ENCODE measurements at places on chromosomes 7 and 10.

DNA sequence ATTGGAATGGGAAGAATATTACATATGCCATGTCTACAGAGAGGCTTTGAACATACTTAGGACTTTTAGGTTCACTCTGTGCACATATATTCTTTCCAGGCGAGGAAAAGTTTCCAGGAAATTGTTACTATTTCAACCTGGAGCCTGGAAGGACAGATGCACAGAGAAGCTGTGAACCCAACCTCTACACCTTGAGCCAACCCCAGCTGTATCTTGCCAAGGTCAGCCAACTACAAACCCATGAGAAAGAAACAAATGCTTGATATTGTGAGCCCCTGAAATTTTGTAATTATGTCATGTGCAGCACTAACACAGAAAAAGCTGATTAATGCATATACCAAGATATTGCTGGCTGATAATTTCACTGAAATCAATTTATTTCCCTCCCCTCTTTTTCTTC is 404.9 kb downstream of the GLRX3 start:
- DNase-seq, result no peak

DNA sequence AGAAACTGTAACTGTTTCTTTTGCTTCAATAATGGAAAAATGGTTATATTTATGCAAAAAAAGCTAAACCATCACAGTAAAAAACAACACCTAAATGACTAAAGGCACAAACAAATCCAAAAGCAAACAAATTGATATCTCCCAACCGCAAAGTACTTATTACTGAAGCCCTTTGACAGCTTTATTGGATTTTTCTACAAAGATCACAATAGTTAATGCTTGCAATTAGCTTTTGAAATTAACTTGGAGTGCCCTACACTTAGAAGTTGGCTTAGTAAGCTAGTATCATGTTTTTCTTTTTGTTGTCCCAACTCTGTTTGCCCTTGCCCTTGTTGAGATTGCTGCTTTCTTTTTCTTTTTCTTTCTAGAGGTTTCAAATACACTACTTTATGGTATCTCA is 257.5 kb downstream of the INHBA start:
- DNase-seq, result no peak

- DNase-seq, result no peak
Observed at GRCh38 chr7:30453921-30454320, 24.7 kb downstream of the NOD1 start.

DNA sequence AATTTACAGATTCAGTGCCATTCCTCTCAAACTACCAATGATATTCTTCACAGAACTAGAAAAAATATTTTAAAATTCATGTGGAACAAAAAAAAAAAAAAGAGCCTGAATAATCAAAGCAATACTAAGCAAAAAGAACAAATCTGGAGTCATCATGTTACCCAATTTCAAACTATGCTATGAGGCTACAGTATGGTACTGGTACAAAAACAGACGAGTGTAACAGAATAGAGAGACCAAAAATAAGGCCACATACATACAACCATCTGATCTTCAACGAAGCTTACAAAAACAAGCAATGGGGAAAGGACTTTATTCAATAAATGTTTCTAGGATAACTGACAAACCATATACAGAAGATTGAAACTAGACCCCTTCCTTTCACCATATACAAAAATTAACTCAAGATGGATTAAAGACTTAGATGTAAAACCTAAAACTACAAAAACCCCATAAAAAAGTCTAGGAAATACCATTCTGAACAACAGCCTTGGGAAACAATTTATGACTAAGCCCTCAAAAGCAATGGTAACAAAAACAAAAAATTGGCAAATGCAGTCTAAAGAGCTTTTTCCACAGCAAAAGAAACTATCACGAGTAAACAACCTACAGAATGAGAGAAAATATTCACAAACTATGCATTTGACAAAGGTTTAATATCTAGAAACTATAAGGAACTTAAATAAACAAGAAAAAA is 207.7 kb downstream of the PTN start:
- DNase-seq, result no peak

DNA sequence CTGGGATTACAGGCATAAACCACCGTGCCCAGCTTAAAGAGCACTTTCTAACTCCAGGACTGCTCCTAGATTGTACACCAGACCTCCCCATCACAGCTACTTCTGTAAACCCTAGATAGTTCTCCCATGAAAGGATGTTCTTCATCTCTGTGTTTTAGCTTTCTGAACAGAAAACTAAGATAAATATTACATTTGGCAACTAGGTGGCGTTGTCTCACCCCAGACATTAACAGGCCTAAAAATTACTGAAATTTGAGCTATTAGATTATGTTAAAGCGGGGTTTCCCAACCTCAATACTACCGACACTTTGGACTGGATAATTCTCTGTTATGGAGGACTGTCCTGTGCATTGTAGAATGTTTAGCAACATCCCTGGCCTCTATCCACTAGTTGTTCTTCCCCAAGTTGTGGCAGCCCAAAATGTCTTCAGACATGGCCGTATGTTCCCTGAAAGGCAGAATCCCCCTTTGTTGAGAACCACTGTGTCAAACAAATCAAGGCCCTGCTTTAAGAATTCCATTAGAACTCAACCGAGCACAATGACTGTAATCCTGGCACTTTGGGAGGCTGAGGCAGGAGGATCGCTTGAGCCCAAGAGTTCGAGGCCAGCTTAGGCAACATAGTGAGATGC is 19.1 kb downstream of the ATOH7 start:
- DNase-seq, result no peak

DNA sequence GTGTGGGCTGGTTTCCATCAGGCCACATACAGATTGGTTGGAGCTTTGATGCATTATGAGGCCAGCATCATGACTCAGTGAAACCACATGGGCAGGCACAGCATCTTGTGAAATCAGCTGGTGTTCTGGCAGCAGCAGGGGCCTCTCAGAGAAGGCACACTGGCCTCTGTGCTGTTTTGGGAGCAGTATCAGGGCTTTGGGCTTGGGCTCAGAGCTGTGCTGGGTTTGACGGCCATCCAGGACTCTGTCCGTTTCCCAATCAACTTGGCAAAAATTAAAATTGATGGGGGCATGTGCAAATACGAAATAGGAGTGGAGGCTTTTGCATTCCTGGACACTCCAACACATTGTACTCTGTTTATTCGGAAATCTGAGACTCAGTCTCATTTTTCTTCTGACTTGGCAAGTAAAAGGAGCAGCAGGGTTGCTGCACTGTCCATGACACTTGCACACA is 190.9 kb downstream of the BMPER start:
- DNase-seq, result no peak

DNA sequence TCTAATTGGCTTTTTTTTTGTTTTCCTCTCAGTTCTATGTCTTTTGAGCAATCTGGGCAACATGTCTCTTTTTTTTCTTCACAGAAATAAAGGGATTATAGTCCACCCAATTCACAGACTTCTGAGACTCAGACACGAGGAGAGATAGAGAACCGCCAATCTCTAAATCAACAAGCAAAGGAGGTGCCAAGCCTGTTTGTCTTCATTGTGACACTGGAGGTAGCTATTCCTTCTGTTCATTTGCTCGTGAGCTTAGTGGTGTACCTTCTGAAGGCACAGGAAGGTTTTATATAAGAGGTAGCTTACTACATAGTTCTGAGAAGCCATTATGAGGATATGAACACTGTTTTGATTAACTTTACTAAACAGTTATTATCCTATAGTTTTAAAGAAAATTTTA is 6.1 kb downstream of the EPHB6 start:
- no peak for DNase-seq

- DNase-seq, result no peak
Observed at GRCh38 chr10:125756196-125756595, 19.4 kb downstream of the MMP21 start.
